NCI-H460 (cell line): ENCODE measurements at places on chromosomes 2 and 18.

DNA sequence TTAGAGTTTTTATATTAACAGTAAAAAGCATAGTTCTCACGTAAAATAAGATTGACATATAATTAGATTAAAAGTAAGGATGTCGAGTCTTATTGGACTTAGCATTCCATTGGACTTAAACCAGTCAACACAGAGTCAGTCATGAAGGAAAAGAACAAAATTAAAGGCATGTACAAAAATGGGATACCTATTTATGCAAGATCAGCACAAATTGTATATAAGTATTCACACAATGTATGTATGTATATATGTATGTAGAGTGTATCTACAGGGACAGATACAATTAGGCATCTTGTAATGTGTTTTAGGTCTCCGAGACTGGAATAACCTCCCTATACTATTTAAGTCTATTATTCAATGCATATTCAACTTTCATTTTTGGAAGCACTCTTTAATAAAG is 419.1 kb downstream of the PARD3B start:
- DNase-seq = no peak

GRCh38 chr2:64056021-64056420 is 36.8 kb upstream of the VPS54 start:
- no peak for DNase-seq

- no peak for DNase-seq
Observed at GRCh38 chr2:74471332-74472065, 981 bp downstream of the MRPL53 start.

- DNase-seq = no peak
Observed at GRCh38 chr2:15993232-15993610, 52.9 kb downstream of the MYCN start.

DNA sequence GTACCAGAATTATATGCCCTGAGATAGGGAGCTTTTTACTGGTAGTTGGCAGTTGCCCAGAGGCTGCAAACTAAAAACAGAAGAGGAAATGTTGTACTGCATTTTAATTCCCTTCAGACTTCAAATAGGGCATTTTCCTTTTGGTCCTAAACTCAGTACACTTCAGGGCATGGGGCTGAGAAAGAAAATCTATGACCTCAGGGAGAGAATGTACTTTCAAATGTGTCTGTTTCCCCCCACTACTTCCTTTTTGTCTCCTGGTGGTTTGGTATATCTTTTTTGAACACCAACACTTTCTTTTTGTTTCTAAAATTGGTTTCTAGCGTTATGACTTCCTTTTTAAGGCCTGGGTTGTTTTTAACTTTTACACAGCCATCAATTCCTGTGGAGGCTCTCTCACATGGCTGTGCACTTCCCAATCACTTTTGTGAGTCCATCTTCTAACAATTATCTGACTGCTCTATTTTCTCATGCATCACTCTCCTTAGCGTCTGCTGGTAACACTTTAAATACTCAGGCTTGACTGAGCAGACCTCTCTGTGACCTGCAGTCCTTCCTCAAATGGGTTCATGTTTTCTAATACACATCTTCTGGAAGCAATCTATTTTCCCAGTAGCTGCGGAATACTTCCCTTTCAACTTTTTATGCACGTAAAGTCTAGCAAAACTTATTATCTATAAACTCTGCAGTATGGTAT is 596.0 kb downstream of the LRP1B start:
- DNase-seq = no peak

DNA sequence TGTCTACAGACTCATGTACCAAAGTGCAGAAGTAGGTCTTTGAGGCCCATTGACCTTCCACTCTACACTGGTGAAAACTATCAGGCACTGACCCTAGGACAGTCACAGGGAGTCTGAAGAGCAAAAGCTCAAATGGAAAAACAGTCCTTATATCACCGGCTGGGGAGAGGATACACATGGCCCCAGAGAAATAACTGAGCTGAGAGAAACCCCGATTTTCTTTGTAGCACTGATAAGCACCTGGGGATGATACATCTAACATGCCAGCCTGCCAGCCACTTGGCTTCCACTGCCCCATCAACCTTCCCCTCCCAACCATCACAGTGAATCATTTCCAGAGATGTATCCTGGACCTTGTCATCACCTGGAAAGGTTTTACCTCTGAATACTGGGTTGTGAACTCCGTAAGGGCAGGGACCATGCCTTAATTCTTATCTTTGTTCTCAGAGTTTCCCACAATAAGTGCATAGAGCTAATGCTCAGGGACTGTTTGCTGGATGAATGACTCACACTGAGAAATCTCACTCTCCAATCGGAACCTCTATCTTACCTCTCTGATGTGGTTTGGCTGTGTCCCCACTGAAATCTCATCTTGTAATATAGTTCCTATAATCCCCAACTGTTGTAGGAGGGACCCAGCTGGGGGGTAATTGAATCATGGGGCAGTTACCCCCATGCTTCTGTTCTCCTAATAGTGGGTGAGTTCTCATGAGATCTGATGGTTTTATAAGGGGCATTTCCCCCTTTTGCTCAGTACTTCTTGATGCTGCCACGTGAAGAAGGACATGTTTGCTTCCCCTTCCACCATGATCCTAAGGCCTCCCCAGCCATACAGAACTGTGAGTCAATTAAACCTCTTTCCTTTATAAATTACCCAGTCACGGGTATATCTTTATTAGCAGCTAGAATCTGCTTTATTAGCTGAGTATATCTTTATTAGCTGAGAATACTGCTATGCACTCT is 37.1 kb downstream of the EVA1A start:
- DNase-seq = no peak

GRCh38 chr2:170258382-170258781 is 80.4 kb downstream of the MYO3B start:
- DNase-seq = no peak

- no peak for DNase-seq
Observed at GRCh38 chr2:39220136-39220535, 23.6 kb downstream of the CDKL4 start.

GRCh38 chr2:196442211-196442610 is 197.3 kb upstream of the CCDC150 start:
- DNase-seq = no peak

- DNase-seq = no peak
Observed at GRCh38 chr2:3142961-3143571, 234.6 kb downstream of the EIPR1 start.

DNA sequence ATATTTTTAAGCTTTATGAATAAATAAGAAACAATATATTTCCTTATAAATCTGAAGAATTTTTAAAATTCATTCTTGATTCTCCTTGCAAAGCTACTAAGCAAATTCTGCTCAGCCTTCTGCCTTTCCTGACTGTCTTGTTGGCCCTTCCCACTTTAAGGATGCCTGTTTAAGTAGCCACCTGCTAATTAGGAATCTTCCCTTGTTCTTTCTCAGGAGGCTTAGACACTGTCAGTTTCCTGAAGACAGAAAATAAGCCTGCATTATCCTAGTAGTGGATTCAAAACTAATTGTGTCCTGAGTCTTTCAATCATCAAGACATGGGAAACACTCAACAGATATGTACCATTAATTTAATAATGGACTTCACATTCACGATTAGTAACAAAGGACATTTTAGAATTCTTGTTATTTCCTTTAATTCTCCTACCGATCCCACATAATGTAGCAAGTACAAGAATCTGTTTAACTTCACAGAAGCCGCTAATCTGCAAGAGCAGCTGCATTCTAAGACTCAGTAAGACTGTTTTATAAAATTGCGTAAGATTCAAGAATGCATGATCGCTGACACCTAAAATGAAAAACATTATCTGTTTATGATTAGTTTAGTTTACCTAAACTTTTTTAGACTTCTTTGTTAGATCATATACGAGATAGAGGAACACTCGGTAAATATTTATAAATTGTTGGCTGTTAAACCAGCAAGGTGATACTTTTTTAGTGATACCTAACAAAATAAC is 445.4 kb upstream of the DSEL start:
- no peak for DNase-seq

- no peak for DNase-seq
Observed at GRCh38 chr18:74714791-74715190, 117.1 kb downstream of the ZNF407 start.

GRCh38 chr18:14978962-14979535 is 231.1 kb downstream of the ANKRD30B start:
- no peak for DNase-seq

DNA sequence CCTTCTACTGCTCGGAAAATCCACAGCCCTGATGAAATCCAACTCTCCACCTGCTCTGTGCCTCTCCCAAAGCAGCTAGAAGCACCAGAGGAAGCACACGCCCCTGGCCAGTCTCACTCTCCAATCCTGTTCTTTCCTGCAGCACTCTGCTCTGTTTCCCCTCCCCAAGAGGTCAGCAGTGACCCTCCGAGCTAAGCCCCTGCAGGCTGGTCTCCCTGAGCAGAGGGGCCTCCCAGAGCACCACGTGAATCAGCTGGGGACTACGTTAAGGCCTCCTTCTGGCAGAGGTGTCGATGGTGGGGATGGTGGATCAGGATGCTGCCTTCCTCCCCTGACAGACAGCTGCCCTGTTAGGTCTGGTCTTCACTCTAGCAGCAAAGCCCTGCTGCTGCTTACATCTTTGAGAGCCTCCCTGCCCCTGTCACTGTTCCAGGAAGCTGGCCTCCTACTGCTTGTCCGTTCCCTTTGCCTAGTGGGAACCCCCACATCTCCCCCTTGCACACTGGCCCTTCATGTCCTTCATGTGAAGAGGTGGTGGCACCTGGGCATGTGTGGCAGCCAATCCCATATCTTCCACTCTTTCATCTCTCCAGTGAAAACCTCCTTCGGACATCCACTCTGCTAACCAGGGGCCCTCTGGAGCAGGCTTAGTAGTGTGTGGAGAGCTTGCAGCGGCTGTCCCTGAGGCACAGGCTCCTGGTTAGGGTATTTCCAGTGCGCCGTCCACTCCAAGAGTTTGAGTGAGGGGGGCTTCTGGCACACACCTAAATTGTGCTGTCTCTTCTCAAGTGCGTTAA is 307.5 kb upstream of the HS6ST1 start:
- no peak for DNase-seq

DNA sequence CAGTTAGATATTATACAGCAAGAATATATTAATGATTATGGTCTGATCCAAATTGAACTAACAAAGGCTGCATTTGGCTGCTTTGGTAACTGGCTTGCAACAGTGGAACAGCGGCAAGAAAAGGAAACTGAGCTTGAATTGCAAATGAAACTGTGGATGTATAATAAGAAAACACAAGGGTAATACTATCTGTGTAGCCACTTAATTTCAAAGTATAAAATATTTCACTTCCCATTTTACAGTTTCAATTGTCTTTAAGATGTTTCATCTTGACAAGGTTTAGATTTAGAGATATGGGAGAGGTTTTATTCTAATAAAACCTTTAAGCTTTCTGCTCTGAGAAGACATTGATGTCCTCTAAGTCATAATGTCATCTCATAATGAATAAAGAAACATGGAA is 23.8 kb downstream of the WDR75 start:
- no peak for DNase-seq

GRCh38 chr18:14104201-14104600 is 28.0 kb downstream of the ZNF519 start:
- no peak for DNase-seq

DNA sequence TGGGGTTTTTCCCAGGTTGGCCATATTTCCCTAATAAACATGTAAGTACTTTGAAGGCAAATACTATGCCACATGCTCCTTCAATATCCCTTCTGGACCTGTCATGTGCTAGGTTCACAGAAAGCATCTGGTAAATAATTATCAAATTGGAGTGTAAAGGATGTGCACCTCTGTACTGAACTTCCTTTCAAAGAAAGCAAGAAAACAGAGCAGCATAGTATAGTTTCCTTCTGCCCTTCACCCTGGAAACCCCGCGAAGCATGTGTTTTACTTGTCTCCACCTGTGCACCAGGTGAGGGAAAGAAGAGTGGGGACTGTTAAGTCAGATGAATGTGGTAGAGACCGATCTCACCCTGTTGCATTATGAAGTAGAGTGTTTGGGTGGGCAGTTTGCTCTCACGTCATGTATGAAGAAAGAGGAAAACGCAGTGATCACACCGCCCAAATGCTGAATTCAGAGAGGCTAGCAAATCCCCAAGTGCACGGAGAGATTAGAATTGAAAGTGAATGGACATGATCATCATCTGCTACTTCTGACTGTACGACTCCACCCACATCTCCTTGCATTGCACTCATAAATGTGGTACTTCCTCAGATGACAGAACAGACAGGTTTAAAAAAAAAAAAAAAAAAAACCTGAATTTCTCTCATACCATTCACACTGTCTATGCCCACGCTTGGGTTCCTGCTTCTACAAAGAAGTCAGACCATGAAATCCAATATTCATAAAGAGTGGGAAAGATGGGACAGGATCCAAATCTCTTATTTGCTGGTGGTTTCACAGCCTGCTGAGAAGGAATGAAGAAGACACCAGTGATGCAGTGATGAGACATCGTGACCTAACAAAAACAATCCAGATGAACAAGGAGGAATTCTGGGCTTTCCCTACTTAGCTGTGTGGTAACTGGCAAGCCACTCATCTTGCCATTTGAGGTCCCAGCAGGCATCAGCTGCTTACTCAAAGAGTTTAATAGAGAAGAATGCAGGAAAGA is 448.6 kb downstream of the BCL11A start:
- no peak for DNase-seq

DNA sequence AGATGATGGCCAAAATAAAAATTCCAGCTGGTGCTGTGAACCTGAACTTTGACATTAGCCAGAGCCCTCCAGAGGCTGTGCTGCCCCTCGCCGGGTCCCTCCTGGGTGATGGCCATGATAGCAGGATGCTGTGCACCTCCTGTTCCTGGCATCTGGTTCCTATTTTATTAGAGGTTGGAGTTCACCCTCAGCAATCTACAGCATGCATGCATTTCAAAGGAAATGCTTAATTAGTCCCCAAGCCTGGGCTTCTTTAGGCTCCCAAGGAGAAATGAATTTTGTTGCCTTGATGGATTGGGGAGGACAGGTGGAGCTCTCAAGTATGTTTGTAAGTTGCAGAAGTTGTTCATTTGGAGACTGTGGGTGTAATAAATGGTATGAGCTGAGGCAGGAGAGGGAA is 166.9 kb downstream of the GLI2 start:
- no peak for DNase-seq

DNA sequence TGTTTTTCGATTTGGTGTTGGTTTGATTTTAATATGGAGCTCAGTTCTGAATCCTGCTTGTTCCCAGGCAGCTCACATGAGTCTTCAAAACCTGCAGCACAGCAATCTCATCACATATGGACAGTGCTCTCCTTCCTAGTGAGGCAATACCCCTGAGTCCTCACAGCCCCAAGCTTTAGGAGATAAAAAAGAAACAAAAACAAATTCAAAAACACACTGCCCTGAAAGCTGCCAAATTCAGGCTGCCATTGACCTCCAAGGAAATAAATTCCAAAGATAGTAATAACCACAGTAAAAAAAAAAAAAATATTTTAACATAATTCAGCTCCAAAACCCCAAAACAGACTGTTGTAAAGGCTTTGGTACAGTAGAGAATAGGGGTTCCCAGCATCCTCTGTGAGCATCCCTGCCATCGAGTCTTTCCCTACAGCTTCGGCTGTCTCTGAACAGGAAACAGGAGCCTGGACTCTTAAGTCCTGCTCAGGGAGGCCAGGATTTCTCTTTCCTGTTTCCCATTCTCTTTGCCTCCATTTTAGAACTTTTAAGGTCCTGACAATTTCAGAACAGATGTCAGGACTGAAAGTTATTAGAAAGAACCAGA is 14.7 kb upstream of the SP3 start:
- DNase-seq = no peak
